ENCODE measurements at places on chromosomes 13 and 19. TPM values are rescaled to one million over a fixed set of nuclear protein-coding genes. Genes with fewer than 3 reads are reported as not detected.

DNA sequence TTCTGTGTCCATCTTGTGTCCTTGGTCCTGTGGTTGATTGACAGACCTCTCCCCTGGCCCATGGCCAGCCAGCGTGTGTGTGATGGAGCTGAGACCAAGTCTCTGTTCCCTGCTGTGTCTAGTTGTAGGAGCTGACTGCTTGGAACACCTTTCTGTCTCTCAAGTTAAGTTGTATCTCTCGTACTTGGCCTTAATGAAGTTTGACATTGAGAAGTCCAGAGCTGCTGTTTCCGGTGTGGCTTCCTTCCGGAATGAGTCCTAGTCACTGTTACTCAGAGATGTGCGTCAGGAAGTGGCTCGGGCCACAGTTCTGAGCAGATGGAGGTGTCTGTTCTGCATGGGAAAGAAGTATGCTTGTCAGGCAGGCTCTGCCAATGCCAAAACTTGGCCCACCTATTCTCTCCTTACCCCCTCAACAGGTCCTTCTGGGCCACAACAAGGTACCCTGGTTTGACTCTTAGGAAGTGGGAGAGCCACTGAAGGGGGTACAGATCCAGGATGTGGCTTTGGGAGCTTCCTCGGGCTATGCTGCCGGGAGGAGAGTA is 54.3 kb downstream of the GATAD2A start:
- DNase-seq = no peak

The PGLYRP1 gene
- not detected for total RNA-seq

GRCh38 chr19:39293394-39293793 is 2.8 kb upstream of the IFNL1 start:
- no peak for DNase-seq

- DNase-seq = no peak
These were observed 2.0 kb upstream of the TNFSF14 start for GRCh38 chr19:6671960-6672359.

The NLRP5 gene
- not detected for total RNA-seq

DNA sequence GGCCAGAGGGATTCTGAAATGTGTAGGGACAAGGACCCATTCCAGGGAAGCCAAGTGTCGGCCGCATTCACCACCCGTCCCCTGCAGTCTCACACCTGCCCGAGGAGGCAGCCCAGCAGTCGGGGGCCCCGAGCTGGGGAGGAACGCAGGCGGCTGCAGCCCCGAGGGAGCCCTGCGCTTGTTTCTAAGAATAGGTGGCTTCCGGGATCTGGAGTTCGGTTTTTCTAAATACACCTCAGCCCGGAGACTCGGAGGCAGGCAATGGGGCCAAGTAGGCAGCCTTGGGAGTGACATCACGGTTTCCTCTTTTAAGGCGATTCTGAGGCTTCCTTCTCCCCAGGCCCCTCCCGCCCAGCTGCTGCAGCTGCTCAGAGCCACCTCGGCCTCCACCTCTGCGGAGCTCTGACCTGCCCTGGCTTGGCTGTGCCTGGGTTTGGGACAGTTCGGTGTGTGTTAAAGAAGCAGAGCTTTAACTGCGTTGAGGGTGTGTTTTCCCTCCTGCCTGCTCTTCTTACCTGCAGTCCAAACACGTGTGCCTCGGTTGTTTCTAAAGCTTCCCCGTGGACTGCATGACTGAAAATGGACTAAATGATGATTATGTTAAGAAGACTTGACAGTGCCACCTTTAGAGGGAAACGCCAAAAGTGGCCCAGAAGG is 80.5 kb downstream of the COL4A2 start:
- peak; percentile 51 for DNase-seq

DNA sequence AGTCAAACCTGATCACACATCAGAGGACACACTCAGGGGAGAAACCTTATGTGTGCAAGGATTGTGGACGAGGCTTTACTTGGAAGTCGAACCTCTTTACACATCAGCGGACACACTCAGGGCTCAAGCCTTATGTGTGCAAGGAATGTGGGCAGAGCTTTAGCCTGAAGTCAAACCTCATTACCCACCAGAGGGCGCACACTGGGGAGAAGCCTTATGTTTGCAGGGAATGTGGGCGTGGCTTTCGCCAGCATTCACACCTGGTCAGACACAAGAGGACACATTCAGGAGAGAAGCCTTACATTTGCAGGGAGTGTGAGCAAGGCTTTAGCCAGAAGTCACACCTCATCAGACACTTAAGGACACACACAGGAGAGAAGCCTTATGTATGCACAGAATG is 8.2 kb upstream of the ZNF527 start:
- no peak for DNase-seq

The FGF9 gene
- total RNA-seq = 10.8 TPM

DNA sequence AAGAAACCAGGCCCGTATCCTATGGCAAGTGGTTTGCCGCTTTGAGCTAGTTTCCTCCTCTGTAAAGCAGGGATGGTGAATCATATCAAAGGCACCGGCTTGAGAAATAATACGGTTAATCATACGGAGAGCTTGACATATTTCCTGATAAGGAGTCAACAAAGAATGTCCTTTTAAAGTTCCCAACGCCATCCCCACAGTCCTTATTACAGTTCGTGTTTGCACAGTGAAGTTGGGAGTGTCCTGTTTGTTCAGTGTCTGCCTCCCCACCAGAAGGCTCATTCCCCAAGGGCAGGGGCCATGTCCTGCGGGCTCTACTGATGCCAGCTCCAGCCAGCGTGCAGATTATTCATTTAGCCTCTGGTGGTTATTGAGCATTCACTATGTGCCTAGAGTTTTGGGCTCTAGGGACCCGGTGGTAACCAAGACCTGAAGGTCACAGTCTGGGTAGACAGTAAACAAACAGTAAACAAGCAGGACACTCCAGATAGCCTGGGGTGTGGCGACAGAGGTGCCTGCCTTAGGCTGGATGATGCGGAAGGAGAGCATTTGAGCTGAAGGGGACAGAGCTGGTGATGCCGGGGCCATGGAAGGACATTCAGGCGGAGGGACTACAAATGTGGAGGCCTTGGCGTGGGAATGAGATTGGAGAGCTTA is 6.3 kb downstream of the GRAMD1A start:
- no peak for DNase-seq

GRCh38 chr13:60583911-60584753 is 187.1 kb downstream of the TDRD3 start:
- DNase-seq = no peak

GRCh38 chr13:85626603-85627002 is 172.6 kb downstream of the SLITRK6 start:
- DNase-seq = no peak

DNA sequence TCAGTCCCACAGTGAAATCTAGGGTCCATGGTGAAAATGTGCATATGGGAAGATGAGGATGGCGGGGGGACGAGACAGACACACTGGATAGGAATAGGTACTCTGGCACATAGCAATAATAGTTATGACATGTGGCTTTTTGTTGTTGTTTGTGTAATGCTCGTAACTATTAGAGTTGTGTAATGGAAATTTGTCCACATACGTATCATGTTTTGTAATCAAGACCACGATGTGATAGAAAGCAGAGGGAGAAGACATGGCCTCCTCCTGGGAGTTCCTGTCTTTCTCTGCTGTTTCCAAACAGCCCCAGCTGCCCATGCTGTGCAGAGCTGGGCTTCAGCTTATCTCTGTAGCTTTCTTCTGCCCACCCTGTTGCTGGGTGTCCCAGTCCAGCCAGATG is 185.3 kb upstream of the TMTC4 start:
- no peak for DNase-seq
